Stimulated activated effector memory CD8-positive, alpha-beta T cell treated with anti-CD3 and anti-CD28 coated beads, Interleukin-12 subunit alpha, Interleukin-12 subunit beta, amount 100 ng/mL, for 72 hours (primary cell): ENCODE measurements at places on chromosomes 2 and 18.

DNA sequence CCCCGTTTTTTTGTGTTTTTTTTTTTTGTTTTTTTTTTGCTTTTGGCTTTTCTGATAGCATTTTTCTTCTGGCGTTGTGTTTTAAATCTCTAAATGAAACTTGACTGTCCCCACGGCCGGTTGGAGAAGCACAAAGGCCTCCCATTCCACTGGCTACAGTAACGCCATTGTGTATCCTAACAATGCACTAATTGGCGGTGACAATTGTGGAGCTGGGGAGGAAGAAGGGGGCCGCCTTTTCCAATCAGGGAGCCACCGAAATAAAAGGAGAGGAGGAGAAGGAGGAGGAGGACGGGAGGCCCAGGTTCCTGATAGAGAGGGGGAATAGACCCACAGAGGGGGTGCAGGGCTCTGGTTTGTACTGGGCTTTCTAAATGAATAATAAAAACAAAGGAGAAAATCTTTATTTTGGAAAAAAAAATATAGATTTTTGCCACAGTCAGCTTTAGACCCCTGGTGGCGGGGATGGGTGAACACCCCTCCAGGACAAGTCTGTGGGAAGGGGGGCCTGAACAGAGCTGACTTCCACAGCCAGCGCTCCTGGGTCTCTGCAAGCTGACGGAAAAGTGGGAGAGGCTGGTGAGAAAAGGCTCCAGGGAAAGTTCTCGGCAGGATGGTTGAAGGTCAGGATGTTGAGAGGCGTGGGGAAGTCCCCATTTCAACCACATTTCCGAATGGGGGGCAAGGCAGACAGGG is 43.7 kb upstream of the FZD5 start:
- DNase-seq: no peak

- no peak for DNase-seq
These were observed 24.4 kb upstream of the AAK1 start for GRCh38 chr2:69667805-69668382.

DNA sequence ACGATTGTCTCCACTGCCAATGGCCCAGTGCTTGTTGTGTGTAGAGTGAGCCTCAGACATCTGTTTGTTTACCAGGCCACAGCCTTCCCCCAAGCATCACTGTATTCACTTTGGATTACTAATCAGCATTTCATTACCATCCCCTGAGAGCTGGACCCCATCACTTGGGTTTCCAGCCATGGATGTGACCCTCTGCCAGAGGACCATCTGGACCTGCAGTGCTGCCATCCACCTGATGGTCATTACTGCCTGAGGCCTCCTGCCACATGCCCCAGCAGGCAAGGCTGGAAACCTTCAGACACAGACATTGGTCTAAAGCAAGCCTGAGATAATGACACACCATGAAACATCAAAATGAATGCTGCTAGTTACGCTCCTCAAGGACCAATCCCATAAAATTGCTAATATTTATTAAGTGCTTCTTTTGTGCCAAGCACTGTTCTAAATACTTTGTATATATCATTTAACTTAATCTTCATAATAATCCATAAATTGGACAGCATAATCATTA is 2096.3 kb upstream of the CELF4 start:
- no peak for DNase-seq

DNA sequence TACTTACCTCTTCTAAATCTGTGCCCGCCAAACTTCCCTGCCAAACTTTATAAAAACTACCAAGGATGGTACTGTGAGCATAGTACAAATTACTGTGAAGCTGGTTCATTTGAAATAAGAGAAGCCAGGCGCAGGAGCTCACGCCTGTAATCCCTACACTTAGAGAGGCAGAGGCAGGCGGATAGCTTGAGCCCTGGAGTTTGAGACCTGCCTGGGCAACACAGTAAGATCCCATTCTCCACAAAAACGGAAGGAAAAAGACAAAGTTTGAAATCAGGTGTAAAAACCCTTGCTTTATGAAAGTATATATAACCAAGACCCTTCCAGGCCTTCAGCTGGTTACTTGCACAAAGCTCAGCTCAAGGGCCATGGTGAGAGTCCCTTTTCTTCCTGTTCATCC is 5.9 kb downstream of the AMMECR1L start:
- DNase-seq: no peak

DNA sequence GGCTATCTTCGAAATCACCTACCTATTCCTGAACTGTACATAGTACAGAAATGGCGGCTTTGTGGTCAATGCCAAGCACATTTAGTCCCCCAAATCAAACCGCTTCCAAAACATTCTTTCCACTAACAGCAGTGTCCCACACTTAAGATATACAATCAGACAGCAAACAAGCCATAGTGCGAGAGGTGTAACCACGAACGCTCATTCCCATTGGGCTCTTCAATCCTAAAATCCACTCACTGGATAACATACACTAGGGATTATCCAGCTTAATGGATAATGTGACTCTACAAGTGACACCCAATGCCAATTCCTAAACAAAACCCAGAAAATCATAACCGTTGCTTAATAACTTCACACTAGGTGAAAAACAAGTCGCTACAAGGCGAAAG is 2.0 kb downstream of the XPO1 start:
- DNase-seq: no peak

- DNase-seq: no peak
These were observed 48.8 kb upstream of the ZDBF2 start for GRCh38 chr2:206225435-206226232.

DNA sequence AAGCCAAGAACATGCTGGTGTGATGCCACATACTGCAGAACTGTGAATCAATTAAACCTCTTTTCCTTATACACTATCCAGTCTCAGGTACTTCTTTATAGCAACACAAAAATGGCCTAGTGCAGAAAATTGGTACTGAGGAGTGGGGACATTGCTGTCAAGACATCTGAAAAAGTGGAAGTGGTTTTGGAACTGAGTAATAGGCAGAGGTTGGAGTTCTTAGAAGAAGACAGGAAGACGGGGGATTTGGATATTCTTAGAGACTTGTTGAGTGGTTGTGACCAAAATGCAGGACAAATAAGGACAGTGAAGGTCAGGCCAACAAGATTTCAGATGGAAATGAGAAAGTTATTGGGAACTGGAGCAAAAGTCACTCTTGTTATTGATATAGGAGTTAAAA is 31.3 kb upstream of the CDH2 start:
- DNase-seq: no peak

GRCh38 chr18:6145645-6146306 is 250.5 kb upstream of the TMEM200C start:
- DNase-seq: no peak

GRCh38 chr2:107428781-107429180 is 397.9 kb upstream of the RGPD4 start:
- DNase-seq: no peak
